Activated T-cell treated with anti-CD3 and anti-CD28 coated beads for 48 hours (primary cell): ENCODE measurements at places on chromosomes 3 and 15.

DNA sequence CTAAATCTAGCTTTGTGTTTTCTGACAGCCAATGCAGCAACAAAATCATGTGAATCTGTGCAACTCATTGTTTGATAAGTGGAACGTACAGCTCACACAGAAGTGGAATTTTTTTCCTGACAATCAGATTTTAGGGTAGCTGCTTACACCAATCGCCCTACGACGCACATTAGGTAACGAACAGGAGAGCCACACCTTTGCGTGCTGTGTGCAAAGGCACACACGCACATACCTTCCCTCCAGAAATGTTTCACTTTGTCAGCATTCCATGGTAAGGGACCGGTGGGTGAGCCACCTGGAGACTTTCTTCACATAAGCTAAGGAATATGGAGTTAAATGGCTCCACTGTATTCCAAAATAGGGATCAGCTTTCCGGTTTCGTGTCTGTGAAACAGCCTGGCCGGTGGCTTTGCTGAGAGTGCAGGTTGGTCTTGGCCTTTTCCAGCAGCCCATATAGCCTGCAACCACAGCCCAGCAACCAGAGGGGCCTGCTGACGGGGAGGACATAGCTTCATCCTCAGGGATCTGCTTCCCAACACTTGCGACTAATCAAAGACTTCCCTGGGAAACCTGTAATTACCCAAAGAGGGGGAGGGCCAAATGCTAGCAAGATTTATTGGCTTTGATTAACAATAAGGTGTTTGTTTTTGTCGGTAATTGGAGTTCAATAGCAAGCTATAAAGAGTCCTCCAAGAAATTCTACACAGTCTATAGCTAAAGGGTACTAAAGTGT lies 145.3 kb downstream of the ADAMTS17 start:
- DNase-seq = no peak

DNA sequence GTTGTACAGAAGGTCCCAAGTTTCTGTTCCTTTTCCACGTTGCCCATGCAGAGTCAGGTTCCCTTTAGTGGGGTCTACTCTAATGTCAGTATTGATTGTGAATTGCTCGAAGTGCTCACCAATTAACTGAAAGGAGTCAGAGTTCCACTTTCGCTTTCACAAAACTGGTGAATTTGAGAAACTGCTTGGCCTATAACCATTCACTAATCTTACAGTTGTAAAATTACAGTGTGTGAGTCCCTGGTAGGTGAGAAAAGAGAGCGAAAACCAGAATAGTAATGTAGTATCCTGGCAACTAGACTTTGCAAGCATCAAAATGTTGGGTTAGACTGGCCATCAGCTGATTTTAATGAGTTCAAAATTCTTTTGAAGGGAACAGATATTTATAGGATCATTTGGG lies 237.5 kb upstream of the CHRM5 start:
- DNase-seq = no peak

- DNase-seq = no peak
Observed at GRCh38 chr15:95829062-95829461, 501.4 kb upstream of the NR2F2 start.

DNA sequence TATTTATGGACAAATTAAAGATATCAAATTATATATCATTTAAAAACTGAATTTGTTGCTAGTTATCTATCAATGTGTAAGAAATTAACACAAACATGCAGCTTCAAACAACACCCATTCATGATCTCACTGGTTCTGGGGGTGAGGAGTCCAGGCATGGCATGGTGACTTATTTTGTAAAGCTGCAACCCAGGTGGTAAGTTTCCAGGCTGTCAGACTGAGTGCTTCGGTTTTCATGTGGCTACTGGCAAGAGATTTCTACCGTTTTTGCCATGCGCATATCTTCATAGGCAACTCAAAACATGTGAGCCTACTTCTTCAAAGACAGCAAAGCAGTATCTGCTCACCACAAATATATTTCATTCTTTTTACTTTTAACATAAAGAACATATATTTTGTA lies 364.3 kb upstream of the BCHE start:
- no peak for DNase-seq

DNA sequence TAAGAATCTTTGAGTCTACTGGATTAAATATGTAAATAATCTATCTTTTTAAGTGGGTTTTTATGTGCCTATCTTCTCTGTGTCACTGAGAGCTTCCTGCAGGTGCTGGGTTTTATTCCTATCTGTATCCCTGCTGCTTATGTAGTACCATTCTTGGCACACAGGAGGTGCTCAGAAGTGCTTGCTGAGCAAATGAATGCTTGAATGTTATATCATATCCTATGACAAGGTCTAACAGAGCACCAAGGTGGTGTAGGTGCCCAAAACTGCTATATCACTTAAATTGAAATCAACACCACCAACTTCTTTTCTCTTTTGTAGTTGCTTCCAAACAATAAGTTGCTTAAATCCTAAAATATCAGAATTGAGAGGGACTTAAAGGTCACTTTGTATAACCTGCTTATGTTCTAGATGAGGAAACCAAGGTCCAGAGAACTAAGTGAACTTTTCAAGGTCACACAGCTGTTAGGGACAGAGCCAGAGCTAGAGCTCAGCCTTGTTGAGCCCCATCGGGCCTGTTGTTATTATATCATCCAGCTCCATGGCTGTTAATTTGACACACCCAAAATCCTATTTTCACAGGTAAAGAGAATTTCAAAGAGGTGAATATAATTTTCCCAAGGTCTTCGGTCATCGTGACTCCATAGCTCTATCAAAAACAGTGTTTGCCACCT lies 46.0 kb downstream of the CCNL1 start:
- no peak for DNase-seq

DNA sequence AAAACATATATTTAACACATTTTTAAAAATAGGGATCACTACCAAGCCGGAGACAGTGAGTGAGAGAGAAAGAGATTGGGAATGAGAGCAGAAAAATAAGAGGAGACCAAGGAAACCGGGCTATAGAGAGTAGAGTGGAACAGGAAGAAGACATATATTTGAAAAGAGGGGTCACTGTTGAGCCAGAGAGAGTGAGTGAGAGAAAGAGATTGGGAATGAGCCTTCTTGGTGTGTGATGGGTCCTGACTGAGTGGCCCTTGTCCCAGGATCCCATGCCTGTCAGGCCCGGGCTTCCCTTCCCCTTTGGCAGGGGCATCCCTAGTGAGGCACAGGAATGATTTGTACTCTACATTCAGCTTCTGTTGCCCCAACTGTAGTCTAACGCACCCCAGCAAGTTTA lies 646.6 kb downstream of the NTRK3 start:
- no peak for DNase-seq

DNA sequence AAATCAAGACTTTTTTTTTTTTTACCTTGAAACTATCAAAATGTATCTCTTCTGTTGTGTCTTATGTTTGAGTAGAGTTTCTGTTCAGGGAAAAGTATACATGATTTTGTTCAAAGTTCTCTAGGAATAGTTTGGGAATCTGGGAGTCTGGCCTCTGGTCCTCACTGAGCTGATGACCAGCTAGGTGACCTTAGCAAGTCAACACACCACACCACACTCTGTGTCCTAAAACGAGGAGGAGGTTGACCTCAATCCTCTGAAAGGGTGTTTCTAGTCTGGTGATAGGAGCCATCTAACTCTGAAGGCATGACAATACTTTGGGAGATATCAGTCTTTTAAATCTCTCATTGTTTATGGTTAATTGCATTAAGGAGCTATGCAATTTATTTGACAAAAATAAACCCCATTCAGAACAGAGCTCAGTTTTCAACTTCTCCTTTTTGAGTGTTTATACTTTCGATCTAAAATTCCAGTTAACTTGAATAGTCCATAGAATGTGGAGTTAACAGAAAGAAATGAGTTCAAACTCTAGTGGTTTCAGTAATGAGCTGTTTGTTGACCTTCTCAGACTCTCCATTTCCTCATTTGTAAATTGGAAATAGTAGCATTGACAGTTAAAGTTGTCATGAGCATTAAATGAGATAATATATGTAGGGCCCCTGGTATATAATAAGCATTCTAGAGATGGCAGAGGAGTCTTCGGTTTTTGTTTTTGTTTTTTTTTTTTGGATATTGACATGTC lies 112.2 kb upstream of the LRRN1 start:
- no peak for DNase-seq

DNA sequence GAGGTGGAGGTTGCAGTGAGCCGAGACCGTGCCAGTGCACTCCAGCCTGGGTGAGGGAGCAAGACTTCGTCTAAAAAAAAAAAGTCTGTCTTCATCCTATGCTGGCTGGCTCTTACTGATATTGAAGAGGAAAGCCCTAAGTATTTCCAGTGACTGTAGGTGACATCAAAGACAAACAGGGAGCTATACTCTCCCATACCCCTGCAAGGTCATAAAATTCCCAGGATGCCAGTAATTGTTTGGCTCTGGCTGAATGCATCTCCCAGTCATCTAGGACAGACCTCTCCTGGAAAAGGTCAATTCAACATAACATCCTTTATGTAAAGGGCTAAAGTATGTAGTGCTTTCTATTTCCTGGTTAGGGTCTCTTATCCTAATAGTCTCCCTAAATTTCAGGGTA lies 8.0 kb downstream of the ZBBX start:
- DNase-seq = no peak

GRCh38 chr3:189143771-189144170 lies 28.0 kb upstream of the TPRG1 start:
- no peak for DNase-seq

- DNase-seq = no peak
Observed at GRCh38 chr3:2826453-2826852, 283.7 kb downstream of the IL5RA start.

- no peak for DNase-seq
Observed at GRCh38 chr3:25817107-25817506, 27.2 kb downstream of the OXSM start.

DNA sequence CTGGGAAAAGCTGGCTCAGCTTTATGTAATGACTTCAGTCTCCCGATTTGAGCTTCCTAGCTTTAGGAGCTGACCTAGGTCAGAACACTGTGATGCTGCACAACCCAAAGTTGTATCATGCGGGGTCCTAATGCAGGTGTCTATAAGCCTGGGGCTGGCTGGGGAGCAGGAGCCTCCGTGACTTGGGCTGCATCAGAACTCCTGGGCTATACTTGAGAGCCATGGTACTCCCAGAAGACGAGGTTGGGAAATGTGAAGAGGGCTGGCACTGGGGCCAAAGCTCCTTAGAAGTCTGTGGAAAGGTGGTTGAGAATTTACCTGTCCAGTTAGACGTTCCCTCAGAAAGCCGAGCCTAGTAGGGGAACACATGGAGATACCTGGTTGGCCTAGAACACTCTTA lies 57.0 kb downstream of the BSN start:
- no peak for DNase-seq

- peak; percentile 34 for DNase-seq
Observed at GRCh38 chr3:69385723-69386555, at the start of gene FRMD4B. TSS of gene FRMD4B (minus strand) at chr3:69386088. CDS start at chr3:69385989, 99 bp downstream.

- DNase-seq = no peak
Observed at GRCh38 chr3:52707585-52707984, 1.7 kb downstream of the SPCS1 start.

DNA sequence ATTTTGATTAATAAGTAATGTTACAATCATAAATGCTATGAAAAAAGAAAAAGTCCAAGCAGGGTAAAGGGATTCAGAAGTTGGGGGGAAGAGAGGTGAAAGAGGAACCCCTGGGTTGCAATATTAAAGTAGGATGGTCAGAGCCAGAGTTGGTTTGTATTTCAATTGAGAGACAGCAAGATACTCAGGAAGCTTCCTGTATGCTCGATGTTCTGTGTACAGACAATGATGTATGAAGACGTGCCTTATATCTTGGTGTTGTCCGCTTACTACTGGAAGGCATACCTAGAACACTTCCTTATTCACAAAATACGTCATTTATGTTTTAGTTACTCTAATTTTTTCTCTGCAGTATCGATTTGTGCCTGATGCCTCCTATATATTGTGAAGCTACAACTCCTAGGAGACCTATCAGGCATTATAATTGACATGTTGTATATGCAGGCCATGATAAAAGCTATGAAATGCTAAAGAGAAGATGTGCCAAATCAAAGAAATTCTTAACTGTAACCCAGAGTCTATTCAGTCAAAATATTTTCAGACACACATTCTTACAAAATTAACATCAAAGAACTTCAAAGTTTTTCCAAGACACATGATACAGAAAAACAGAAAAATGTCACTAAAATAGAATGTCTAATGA lies 87.5 kb downstream of the TBL1XR1 start:
- no peak for DNase-seq
